Parietal lobe (tissue), 2 donors: ENCODE measurements at places on chromosomes 6 and 20. TPM values are rescaled to one million over a fixed set of nuclear protein-coding genes. Genes with fewer than 3 reads are reported as not detected.

The GDAP1L1 gene
- 121 TPM for total RNA-seq

The IL20RA gene
- total RNA-seq, result not detected

The RGS17 gene
- total RNA-seq, result 82.6 TPM

The ADGRB3 gene
- 165 TPM for total RNA-seq

The NKAIN2 gene
- 133 TPM for total RNA-seq

The TRAPPC3L gene
- not detected for total RNA-seq

The DUSP15 gene
- 6.6 TPM for total RNA-seq

The NKAIN4 gene
- total RNA-seq, result 17.8 TPM

The ADAM33 gene
- 3.8 TPM for total RNA-seq

The COL21A1 gene
- total RNA-seq, result 1.3 TPM

The CALHM5 gene
- total RNA-seq, result 0.31 TPM

The PRSS16 gene
- 0.31 TPM for total RNA-seq
